WTC11 (cell line): ENCODE measurements at places on chromosomes 3 and 15.
A peak's percentile ranks its signal among the peaks of the same experiment; 100 is the strongest.

- no peak overlapping the region for H3K27ac ChIP-seq
- H3K4me1 ChIP-seq = peaks cover 5% of the 10 kb centered on the region
- no peak for DNase-seq
- H3K36me3 ChIP-seq = no peaks in the 10 kb centered on the region
Observed at GRCh38 chr3:175601521-175601920, 742.4 kb downstream of the NAALADL2 start.

- no peak overlapping the region for H3K4me3 ChIP-seq
- no peak overlapping the region for H3K27ac ChIP-seq
- H3K36me3 ChIP-seq = 0 out of 2 replicates have a peak, but pooled peaks cover 3% of the 10 kb centered on the region
- H3K4me1 ChIP-seq = peaks cover 5% of the 10 kb centered on the region
Observed at GRCh38 chr3:60344340-60344739, 906.9 kb downstream of the FHIT start.

- peaks cover 29% of the 10 kb centered on the region for H3K4me1 ChIP-seq
- no peak for DNase-seq
- H3K27ac ChIP-seq = peak overlapping the region; percentile 71
Observed at GRCh38 chr15:36550650-36551049, 28.8 kb upstream of the CDIN1 start.

- no peaks in the 10 kb centered on the region for H3K36me3 ChIP-seq
- H3K27ac ChIP-seq = 0 out of 2 replicates have a peak overlapping the region, but pooled peaks have one; percentile 55
- H3K4me1 ChIP-seq = peaks cover 28% of the 10 kb centered on the region
Observed at GRCh38 chr3:194206320-194206719, 70.4 kb downstream of the HES1 start.
